NCI-H1105 treated with DMSO at 0.1 percent for 48 hours (cell line): ENCODE measurements at places on chromosomes 1 and 21.

- DNase-seq, result no peak
Measured at GRCh38 chr1:37732111-37732780, 32.7 kb downstream of the EPHA10 start.

GRCh38 chr1:221557013-221557412 lies 184.9 kb downstream of the DUSP10 start:
- no peak for DNase-seq

- no peak for DNase-seq
Measured at GRCh38 chr21:16777041-16777720, 735.7 kb upstream of the CXADR start.

- DNase-seq, result no peak
Measured at GRCh38 chr1:244406337-244406736, 45.4 kb downstream of the ADSS2 start.

DNA sequence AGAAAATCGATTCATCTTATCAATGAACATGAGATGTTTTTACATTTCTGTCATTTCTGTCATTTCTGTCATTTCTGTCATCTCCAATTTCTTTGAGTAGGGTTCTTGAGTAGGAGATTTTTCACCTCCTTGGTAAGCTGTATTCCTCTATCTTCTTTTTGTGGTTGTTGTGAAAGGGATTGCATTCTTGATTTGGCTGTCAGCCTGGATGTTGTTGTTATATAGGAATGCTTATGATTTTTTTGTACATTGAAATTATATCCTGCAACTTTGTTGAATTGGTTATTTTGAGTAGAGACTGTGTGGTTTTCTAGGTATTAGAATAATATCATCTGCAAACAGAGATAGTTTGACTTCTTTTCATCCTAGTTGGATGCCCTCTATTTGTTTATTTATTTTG lies 1233.7 kb downstream of the PLA2G4A start:
- no peak for DNase-seq

GRCh38 chr21:36735201-36735515 lies 36.2 kb downstream of the SIM2 start:
- DNase-seq, result no peak

- DNase-seq, result no peak
Measured at GRCh38 chr1:8370046-8370881, 52.4 kb downstream of the SLC45A1 start.

DNA sequence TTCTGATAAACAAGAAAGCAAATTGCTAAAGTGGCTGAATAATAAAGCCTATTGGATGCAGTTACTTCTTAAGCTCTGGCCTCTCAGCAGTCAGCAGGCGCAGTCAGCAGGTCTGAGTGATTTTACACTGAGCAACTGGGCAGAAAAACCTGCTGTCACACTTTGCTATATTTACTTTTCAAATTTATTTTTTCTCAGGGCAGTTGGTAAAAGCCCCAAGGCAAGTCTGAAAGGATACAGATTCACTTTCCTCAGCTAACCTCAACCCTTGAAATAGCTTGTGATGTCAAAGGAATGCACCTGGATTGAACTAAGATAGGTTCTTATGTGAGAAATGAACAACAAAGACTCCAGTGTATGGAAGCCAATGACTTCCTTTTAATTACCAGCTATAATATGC lies 34.0 kb downstream of the ATP5PF start:
- no peak for DNase-seq

- DNase-seq, result no peak
Measured at GRCh38 chr1:58779059-58779754, 4.6 kb downstream of the JUN start.

DNA sequence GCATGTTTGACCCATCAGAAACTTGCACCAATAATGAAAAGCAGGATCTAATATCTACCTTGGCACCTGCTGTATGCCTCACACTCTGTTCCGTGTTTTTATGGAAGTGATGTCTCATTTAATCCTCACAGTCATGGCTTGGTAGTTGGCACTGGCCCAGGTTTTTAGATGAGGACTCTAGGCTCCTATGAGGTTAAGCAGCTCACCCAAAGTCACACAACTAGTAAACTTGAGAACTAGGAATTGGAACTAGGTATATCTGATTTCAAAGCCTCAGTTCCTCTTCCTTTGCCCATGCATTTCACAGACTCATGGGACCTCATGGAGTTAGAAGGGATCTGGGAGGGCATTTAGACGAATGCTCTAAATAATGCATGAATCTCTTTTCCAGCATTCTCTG lies 21.3 kb upstream of the TARBP1 start:
- DNase-seq, result no peak

GRCh38 chr1:223717695-223718363 lies 5.5 kb downstream of the CAPN2 start:
- no peak for DNase-seq

DNA sequence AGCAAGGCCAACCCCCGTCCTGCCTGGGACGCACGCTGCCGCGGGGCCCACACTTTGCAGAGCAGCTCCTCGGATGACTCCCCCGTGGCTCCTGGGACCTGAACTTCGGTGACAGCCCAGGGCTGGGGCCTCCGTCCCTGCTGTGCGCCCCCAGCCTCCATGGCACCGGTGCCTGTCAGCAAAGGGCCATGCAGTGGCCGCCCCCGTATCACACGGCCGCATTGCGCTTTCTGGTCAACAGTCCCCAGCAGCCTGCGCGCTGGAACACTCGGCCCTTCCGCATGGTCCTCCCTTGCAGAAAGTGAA lies 18.0 kb downstream of the NADK start:
- DNase-seq, result no peak

GRCh38 chr1:98919211-98919610 lies 85.5 kb downstream of the PLPPR5 start:
- no peak for DNase-seq

DNA sequence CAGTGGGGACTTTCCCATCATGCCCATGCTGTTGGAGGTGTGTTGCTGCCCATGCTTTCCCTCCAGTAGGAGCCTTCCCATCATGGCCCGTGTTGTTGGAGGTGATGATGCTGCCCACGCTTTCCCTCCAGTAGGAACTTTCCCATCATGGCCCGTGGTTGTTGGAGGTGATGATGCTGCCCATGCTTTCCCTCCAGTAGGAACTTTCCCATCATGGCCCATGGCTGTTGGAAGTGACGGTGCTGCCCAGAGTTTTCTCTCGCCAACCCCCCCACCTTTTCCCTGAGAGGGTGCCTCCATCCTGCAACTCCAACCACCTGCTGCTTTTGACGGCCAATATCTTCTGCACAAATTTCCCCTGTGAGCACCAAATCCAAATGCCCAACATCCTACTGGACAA lies 205.7 kb downstream of the TOMM20 start:
- DNase-seq, result no peak
